MM.1S (cell line): ENCODE measurements at places on chromosomes 12 and 14.
A peak's percentile ranks its signal among the peaks of the same experiment; 100 is the strongest.

- no peaks in the 10 kb centered on the region for H3K36me3 ChIP-seq
- H3K4me3 ChIP-seq, result no peak overlapping the region
- no peaks in the 10 kb centered on the region for H3K4me1 ChIP-seq
- H3K27ac ChIP-seq, result no peak overlapping the region
- DNase-seq, result no peak
- H3K27me3 ChIP-seq, result peaks cover 70% of the 10 kb centered on the region
Measured at GRCh38 chr14:101456246-101457175, 104.8 kb upstream of the DIO3 start.

GRCh38 chr12:49030714-49031572 lies 12.4 kb upstream of the PRKAG1 start:
- no peak overlapping the region for H3K4me3 ChIP-seq
- no peaks in the 10 kb centered on the region for H3K27me3 ChIP-seq

DNA sequence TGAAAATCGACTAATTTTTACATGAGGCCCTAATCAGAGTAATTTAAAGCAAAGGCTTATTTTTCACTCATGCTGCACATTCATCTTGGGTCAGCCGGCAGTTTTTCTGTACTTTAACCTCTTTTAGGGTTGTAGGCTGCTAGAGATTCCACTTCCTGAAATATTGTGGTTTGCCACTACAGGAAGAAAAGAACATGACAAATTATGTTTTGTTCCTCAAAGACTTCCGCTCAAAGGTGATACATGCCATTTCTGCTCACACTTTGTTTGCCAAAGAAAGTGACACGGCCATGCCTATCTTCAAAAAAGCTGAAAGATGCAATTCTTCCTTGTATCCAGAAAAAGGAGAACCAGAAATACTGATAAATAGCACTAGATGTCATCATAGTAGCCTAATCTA lies 183.4 kb upstream of the PPFIA2 start:
- DNase-seq, result peak; percentile 67
- H3K27ac ChIP-seq, result peak overlapping the region; percentile 2; the same call in 1 of the 2 replicates
- peaks cover 9% of the 10 kb centered on the region for H3K4me1 ChIP-seq
- no peak overlapping the region for H3K4me3 ChIP-seq

DNA sequence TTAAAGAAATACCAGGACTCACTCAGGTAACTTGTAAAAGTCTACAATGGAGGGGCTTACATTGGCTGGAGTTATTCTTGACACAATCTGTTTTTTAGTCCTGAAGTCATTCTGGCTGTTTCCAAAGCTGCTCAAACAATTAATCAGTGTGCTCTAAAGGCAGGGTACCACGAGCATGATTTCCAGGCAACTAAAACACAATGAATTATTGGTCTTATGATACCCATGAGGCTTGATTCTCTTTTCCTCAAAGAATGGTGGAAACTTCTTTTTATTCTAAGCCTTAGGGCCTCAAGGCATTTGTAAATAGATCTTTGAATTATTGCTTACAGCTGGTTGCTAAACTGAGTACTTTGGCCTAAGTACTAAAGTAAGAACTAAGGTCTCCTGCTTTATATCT lies 199.8 kb upstream of the PDZRN4 start:
- H3K4me3 ChIP-seq, result no peak overlapping the region
- no peaks in the 10 kb centered on the region for H3K27me3 ChIP-seq
- H3K4me1 ChIP-seq, result no peaks in the 10 kb centered on the region

DNA sequence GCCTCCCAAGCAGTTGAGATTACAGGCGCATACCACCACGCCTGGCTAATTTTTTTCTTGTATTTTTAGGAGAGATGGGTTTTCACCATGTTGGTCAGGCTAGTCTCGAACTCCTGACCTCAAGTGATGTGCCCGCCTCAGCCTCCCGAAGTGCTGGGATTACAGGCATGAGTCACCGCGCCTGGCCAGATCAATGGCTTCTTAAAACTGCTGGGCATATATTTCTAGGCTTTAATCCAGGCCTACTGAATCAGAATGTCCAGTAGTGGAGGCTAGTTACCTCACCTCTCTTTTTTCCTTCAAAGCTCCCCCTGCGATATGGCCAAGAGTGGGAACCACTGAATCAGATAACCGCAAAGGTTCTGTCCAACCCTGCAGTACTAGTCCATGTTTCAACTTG lies 17.1 kb downstream of the POU6F1 start:
- no peaks in the 10 kb centered on the region for H3K36me3 ChIP-seq
- H3K4me1 ChIP-seq, result no peaks in the 10 kb centered on the region
- H3K27ac ChIP-seq, result no peak overlapping the region
- DNase-seq, result no peak
- H3K4me3 ChIP-seq, result no peak overlapping the region

GRCh38 chr12:48351022-48351708 lies 446 bp upstream of the ZNF641 start:
- peak overlapping the region; percentile 73 for H3K4me3 ChIP-seq
- no peaks in the 10 kb centered on the region for H3K27me3 ChIP-seq
- DNase-seq, result peak; percentile 29
- peak overlapping the region; percentile 5; the same call in 1 of the 2 replicates for H3K27ac ChIP-seq

DNA sequence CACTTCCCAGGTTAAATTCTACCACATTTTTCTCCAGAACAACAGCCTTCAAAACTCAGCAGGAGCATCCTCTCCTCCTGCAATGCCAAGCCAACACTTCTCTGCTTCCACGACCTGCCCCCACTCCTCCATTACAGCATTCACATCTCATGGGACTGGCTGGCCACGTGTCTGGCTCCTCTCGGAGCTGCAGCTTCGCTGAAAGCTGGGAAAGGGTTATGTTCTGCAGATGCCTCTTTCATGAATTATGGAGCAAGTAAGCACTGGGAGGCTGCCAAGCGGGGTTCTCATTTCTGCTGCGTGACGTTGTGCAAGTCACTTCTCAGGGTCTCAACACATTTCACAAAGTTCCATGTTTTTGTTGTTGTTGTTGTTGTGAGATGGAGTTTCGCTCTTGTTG lies 142.2 kb upstream of the RFLNA start:
- H3K4me1 ChIP-seq, result 0 out of 2 replicates have a peak, but pooled peaks cover 5% of the 10 kb centered on the region
- H3K27me3 ChIP-seq, result no peaks in the 10 kb centered on the region
- no peak overlapping the region for H3K27ac ChIP-seq

GRCh38 chr14:97366400-97366799 lies 569.2 kb downstream of the VRK1 start:
- no peak overlapping the region for H3K4me3 ChIP-seq
- H3K4me1 ChIP-seq, result no peaks in the 10 kb centered on the region
- no peaks in the 10 kb centered on the region for H3K27me3 ChIP-seq
- no peak overlapping the region for H3K27ac ChIP-seq
- H3K36me3 ChIP-seq, result no peaks in the 10 kb centered on the region

- DNase-seq, result no peak
- no peak overlapping the region for H3K27ac ChIP-seq
- H3K27me3 ChIP-seq, result no peaks in the 10 kb centered on the region
Measured at GRCh38 chr14:103089386-103090335, 4.9 kb upstream of the EXOC3L4 start.

GRCh38 chr12:68349921-68350606 lies 17.9 kb upstream of the MDM1 start:
- DNase-seq, result no peak
- no peak overlapping the region for H3K27ac ChIP-seq
- no peak overlapping the region for H3K4me3 ChIP-seq

GRCh38 chr14:93078870-93079269 lies 36.9 kb downstream of the ITPK1 start:
- H3K4me3 ChIP-seq, result no peak overlapping the region
- H3K36me3 ChIP-seq, result no peaks in the 10 kb centered on the region
- H3K27ac ChIP-seq, result no peak overlapping the region
- H3K27me3 ChIP-seq, result no peaks in the 10 kb centered on the region
- H3K4me1 ChIP-seq, result no peaks in the 10 kb centered on the region

DNA sequence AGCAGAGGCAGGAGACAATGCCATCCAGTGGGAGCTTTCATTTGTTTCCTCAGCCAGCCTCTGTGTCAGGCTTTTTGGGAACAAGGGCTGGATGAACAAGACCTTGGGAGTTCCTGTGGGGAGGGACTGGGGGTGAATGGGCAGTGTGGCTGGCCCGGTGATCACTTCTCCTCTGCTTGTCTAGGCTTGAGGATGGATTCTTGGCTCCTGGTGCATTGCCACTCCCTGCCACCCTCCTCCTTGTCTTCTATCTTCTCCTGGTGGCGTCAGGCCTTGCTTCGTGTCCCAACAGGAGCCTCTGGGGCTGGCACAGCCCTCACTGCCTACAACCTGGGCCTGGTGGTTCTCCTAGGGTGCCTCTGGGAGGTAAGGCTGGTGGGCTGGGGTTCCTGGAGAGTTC lies 25.0 kb upstream of the KCNA5 start:
- H3K4me3 ChIP-seq, result no peak overlapping the region
- no peak for DNase-seq
- H3K4me1 ChIP-seq, result no peaks in the 10 kb centered on the region
- no peak overlapping the region for H3K27ac ChIP-seq
- no peaks in the 10 kb centered on the region for H3K27me3 ChIP-seq
- H3K36me3 ChIP-seq, result no peaks in the 10 kb centered on the region

- no peaks in the 10 kb centered on the region for H3K36me3 ChIP-seq
- H3K4me3 ChIP-seq, result no peak overlapping the region
- no peaks in the 10 kb centered on the region for H3K27me3 ChIP-seq
- no peak overlapping the region for H3K27ac ChIP-seq
- H3K4me1 ChIP-seq, result peaks cover 25% of the 10 kb centered on the region
- DNase-seq, result no peak
Measured at GRCh38 chr12:27865421-27865820, 85.4 kb upstream of the MANSC4 start.

DNA sequence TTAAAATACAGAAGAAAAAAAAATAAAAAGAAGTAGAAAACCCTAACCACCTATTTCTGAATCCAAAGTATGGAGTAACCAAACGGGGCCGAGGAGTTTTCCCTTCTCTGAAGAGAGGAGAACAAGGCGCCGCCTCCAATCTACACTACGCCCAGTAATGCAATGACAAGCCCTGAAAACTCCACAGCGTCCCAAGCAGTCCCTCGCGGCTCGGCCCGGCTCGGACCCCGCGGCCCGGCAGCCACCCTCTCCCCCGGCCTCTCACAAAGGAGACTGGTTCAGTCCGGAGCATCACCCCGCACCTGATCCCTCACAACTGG lies 371 bp downstream of the CHD8 start:
- no peaks in the 10 kb centered on the region for H3K27me3 ChIP-seq
- H3K4me3 ChIP-seq, result peak overlapping the region; percentile 84

DNA sequence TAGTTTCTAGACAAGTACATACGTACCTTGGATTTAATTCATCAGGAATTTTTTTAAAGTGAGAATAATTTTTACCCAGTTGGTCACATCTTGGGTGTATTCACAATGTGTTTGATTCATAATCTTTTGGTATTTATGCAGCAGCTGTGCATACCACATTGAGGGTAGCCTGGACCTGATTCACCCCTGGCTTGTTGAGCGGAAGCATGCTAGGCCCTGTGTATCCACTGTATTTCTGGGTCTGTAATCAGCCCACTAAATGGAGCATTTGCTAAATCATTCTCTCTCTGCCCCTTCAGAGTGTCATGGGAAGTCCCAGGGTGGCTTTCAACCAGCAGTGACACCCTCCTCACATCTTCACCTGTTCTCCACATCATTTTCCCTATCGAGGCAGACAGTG lies 203.8 kb upstream of the RGS6 start:
- DNase-seq, result no peak
- H3K27ac ChIP-seq, result no peak overlapping the region

GRCh38 chr12:45244561-45245343 lies 28.9 kb downstream of the ANO6 start:
- DNase-seq, result peak; percentile 87
- H3K27ac ChIP-seq, result peak overlapping the region; percentile 69

DNA sequence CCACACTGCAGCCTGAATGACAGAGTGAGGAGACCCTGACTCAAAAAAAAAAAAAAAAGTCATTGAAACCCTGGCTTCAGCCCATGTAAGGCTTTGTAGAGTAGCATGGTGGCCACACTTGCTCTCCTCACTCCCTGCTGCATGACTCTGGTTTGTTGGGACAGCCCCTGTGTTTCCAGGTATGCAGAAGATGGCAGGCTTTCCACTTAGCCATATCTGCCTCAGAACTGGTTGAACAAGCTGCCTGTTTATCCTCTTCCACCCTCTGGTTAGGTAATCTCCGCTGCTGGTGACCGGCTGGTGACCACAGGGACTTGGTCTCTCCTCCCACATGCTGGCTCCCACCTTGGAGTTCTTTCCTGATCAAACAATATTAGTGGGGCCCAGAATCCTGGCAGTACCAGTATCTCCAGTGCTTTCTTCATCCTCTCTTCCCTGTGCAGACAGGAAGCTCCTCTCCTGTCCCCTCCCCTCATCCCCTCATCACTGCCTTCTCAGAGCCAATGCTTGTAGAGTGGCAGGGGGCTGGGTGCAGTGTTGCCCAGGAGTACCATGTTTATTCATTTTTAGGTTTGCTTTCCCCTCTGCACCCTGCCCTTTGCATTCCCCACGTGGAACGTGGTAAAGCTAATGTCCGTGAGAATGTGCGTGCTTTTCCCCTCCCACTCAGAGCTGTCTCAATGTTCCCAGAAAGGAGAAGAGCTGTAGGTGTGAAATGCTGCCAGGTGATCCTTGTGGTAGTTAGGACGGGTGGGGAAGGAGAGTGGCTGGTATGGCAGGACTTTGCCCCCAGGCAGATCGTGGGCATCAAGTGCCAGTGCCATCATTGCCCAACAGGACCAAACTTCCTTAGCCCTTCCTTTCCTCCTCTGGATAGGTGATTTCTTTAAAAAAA lies 11.3 kb downstream of the ABHD12B start:
- H3K27ac ChIP-seq, result no peak overlapping the region
- no peak for DNase-seq
- H3K27me3 ChIP-seq, result no peaks in the 10 kb centered on the region
- H3K4me3 ChIP-seq, result no peak overlapping the region

DNA sequence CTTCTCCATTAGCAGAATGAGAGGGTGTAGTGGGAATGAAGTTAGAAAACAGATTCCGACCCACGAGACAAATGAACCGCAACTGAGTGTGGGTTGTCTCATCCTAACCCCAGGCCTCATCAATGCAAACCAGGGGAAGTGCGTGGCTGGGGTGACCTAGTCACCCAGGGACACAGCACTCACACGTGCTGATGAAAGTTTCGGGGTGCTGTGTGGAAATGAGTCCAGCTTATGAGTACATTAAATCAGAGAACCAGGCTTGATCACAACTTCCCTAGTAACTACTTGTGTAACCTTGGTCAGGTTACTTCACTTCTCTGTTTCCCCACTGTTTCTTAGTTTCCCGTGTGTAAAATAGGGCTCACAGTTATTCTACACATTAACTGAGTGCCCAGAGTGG lies 95.4 kb upstream of the CDKN3 start:
- no peak overlapping the region for H3K4me3 ChIP-seq
- no peaks in the 10 kb centered on the region for H3K36me3 ChIP-seq
- H3K27ac ChIP-seq, result no peak overlapping the region

GRCh38 chr14:88551980-88552431 lies 2.8 kb downstream of the PTPN21 start:
- DNase-seq, result no peak
- no peaks in the 10 kb centered on the region for H3K36me3 ChIP-seq
- H3K4me3 ChIP-seq, result no peak overlapping the region
- no peaks in the 10 kb centered on the region for H3K27me3 ChIP-seq
- H3K27ac ChIP-seq, result no peak overlapping the region
- no peaks in the 10 kb centered on the region for H3K4me1 ChIP-seq

- no peaks in the 10 kb centered on the region for H3K27me3 ChIP-seq
- H3K36me3 ChIP-seq, result no peaks in the 10 kb centered on the region
- DNase-seq, result no peak
Measured at GRCh38 chr14:92952481-92953298, 29.7 kb downstream of the CHGA start.

- no peak overlapping the region for H3K4me3 ChIP-seq
- H3K27ac ChIP-seq, result no peak overlapping the region
- no peaks in the 10 kb centered on the region for H3K4me1 ChIP-seq
- H3K27me3 ChIP-seq, result no peaks in the 10 kb centered on the region
- DNase-seq, result no peak
Measured at GRCh38 chr12:112097641-112098040, 10.9 kb downstream of the NAA25 start.
